ENCODE measurements at places on chromosomes 3 and 15.

DNA sequence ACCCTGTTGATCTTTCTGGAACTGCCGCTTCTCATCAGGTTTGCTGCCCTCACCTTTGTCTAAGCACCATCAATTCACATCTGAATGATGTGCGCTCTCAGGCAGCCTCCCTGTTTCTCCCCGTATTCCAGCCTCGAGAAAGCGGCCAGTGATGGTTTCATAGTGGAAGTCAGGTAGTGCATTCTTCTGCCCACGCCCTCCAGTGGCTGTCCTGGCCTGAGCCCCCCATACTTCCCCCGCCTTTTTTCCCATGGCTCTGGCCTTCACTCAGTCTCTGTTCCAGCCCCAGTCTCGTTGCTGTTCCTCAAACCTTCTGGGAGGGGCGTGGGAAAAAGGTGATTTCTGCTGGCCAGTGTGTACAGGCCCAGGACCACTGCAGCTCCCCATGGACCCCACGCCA lies 101.3 kb downstream of the ASB7 start:
- no peak for DNase-seq

DNA sequence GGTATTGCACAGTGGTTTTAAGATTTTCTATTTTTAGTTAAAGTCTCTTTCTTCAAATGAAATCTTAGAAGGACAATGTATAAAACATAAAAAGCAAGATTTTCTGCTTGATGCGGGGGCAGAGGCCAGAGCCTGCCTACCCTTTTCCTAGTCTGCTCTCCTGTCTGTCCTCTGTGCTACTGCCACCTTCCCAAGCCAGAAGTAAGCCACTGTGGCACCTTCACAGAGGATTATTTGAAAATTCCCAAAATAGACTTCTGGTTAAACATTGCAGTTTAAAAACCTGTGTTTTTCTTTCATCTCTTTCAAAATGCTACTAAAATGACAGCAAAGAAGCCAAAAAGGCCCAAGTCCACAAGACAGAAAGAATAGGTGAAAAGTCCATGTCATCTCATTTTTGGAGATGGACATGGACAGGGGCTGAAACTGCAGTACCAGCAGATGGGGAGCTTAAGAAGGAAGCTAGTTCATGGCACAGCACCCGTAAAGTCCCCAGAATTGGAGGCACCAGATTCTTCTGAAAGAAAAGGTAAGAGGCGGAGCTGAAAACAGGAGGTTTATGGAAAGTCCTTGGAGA lies 37.0 kb downstream of the PAQR9 start:
- no peak for DNase-seq

GRCh38 chr15:66960519-66960918 lies 104.9 kb upstream of the SMAD3 start:
- DNase-seq: no peak

- DNase-seq: no peak
Observed at GRCh38 chr3:30069056-30069455, 537.3 kb upstream of the TGFBR2 start.

DNA sequence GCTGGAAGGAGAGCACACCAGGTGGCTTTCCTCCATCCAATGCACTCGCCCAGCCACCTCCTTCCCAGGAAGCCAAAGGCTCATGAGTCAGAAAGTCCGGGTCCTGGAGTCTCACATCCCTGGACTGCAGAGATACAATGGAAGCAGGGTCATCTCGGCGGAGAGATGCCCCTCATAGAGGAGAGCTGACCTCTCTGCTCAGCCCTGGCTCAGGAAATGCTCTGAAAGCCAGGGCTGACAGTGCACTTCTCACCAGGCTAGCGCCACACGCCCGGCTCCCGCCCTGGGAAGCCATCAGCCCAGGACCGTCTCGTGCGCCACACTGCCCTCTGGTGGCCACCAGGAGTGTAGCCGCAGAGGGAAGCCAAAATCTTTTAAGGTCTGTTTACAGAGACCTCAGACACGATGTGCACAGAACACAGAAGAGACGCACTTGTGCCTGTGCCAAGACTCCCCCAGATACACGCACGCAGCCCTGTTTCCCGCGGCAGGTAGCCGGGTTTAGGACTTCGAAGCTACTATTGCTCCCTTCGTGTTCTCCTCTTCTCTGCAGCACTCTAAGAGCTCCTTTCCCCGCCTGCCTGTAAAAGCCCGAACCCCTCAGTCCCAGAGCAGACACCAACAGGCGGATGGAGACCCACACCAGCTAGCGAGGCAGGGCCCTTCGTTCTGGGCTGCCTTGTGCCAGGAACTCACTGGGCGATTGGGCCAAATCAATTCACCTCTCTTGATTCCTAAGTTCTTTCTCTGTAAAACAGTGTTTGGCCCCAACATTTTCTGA lies 9.7 kb downstream of the NTRK3 start:
- DNase-seq: peak; percentile 48

GRCh38 chr15:65906396-65906795 lies 37.1 kb downstream of the RAB11A start:
- no peak for DNase-seq

DNA sequence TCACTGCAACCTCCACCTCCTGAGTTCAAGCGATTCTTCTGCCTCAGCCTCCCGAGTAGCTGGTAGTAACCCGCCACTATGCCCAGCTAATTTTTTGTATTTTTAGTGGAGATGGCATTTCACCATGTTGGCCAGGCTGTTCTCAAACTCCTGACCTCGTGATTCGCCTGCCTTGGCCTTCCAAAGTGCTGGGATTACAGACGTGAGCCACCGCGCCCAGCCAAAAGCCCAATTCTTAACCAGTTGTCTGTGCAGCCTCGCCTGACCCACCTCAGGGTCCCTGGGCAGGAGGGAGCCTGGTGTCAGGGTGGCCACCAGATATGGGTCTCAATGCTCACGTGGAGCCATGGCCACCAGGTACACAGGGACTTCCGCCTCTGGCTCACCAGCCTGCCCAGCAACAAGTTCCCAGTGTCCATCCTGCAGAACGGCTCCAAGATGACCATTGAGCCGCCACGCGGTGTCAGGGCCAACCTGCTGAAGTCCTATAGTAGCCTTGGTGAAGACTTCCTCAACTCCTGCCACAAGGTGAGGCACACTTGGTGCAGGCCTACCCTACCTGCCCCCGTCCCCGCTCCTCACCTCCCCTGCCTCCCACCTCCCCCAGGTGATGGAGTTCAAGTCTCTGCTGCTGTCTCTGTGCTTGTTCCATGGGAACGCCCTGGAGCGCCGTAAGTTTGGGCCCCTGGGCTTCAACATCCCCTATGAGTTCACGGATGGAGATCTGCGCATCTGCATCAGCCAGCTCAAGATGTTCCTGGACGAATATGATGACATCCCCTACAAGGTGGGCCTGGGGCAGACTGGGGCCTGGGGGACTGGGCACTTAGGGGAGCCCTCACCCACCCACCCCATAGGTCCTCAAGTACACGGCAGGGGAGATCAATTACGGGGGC lies 48.6 kb downstream of the SEMA3G start:
- DNase-seq: no peak

DNA sequence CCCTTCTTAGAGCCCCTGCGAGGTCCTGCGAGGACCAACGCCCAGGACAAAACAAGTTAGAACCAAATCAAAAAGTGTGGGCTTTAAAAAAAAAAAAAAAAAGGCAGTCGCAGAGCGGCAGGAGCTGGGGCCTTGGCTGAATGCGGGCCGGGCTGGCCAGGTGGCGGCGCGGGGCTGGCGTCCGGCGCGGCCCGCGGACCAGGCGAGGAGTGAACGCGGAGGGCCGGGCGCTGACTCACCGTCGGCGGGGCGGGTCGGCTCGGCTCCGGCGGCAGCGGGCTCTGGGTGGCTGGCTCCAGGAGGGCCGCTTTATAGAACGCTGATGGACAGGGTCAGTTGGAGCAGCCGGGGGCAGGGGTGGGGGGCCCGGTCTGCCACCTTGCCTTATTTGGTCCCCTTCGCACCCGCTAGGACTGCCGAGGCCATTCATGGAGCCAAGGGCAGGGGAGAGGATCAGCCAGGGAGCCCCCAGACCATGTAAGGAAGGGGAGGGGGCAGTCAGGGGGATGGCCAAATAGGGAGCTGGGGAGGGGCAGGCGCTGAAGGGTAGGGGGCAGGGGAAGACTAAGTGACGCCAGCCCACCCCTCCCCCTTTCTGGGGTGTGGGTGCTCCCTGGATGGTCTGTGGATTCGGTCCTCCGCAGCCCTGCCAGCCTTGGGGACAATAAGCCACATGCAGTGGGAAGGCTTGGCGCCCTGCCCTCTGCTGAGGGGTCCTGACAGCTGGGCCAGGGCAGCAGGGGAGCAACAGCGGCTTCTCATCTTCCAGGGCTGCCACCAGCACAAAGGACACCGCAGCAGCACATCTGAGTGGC lies at the start of gene ACTC1:
Gene ACTC1 (minus strand): TSS at position 283 of the 815 bp plus-strand sequence. CDS start 741 bp downstream, outside the sequence.
- no peak for DNase-seq

GRCh38 chr15:33735637-33736247 lies 232.6 kb upstream of the CHRM5 start:
- no peak for DNase-seq

GRCh38 chr15:32851572-32851971 lies 133.8 kb downstream of the GREM1 start:
- DNase-seq: no peak

- no peak for DNase-seq
Observed at GRCh38 chr3:196378146-196378841, 40.1 kb upstream of the TM4SF19 start.

- DNase-seq: no peak
Observed at GRCh38 chr15:81156324-81156723, 22.3 kb downstream of the CFAP161 start.

- DNase-seq: no peak
Observed at GRCh38 chr3:179668429-179668828, 15.6 kb downstream of the USP13 start.

GRCh38 chr3:112372396-112372795 lies 39.4 kb downstream of the CD200 start:
- DNase-seq: no peak

DNA sequence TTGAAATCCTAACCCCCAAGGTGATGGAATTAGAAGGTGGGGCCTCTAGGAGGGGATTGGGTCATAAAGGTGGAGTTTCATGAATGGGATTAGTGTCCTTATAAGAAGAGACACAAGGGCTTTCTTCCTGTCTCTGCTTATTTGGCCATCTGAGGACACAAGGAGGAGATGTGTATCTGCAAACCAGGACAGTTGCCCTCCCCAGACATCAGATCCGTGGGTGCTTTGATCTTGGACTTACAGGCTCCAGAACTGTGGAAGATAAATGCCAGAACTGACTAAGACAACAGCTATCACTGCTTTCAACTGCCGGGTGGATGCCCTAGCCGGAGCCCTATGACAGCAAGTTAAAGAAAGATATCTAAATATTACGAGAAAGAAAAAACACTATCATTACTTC lies 94.4 kb downstream of the CHRNA7 start:
- DNase-seq: no peak

GRCh38 chr15:47332481-47332880 lies 384.8 kb upstream of the SEMA6D start:
- no peak for DNase-seq

DNA sequence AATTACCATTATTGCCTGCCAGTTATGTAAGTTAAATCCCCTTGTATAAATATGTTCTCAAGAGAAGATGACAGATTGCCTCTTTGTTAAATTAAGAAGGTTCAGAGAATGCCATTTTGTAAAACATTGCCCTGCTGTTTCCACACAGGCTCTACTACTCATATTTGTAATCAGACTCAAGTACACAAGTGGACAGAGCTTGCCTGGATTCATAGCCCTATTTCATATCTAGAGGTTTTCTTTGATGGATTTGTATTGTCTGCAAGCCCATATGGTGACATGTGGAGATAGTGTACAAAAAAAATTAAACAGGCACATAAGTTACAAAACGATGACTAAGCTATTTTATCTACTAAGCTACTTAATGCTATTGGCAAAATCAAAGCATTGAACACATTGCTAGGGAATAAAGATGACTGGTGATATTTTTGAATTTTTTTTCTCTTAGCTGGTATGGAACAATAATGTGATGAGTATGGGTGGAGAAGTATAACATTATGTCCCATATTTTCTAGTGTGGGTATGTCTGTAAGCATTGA lies 1286.6 kb upstream of the ALCAM start:
- no peak for DNase-seq

- no peak for DNase-seq
Observed at GRCh38 chr3:62281726-62282125, 91.6 kb downstream of the FEZF2 start.

DNA sequence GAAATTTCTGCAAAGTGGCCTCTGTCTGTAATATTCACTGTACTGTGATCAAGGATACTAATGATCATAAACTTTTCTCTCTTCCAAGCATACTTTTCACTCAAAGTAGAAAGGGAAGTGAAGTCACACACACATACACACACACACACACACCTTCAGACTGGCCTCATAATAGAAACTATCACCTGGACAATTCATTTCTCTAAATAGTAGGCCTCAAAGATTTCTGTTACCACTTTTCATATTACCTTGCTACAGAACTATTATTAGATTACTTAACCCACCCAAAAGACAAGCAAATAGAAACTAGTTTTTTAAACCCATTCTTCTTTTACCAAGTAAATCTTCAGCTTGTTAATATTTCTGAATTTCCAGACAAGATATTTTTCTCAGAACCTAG lies 12.2 kb downstream of the CPB1 start:
- DNase-seq: no peak

DNA sequence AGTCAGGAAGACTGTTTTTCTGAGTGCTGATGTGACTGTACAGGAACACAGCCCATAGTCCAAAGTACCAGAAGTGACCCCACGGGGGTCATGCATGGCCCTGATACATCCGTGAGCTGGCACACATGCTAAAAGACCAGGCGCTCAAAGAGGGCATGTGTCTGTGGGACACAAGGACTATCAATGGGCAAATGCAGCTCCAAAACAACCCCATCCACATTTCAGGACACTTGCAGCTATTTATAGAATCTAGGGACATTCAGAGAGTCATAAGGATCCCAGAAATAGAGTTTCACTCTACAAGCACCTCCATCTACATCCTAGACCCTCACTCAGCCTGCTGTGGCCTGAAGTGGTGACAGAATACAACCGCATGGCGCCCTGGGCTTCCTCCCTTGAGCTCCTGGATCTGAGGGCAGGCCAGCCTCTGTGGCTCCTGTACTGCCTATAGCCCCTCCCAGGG lies 17.0 kb downstream of the SLC25A20 start:
- DNase-seq: no peak

GRCh38 chr3:13213911-13214846 lies 140.9 kb upstream of the IQSEC1 start:
- DNase-seq: no peak

- DNase-seq: no peak
Observed at GRCh38 chr3:28924744-28925360, 356.0 kb upstream of the RBMS3 start.

DNA sequence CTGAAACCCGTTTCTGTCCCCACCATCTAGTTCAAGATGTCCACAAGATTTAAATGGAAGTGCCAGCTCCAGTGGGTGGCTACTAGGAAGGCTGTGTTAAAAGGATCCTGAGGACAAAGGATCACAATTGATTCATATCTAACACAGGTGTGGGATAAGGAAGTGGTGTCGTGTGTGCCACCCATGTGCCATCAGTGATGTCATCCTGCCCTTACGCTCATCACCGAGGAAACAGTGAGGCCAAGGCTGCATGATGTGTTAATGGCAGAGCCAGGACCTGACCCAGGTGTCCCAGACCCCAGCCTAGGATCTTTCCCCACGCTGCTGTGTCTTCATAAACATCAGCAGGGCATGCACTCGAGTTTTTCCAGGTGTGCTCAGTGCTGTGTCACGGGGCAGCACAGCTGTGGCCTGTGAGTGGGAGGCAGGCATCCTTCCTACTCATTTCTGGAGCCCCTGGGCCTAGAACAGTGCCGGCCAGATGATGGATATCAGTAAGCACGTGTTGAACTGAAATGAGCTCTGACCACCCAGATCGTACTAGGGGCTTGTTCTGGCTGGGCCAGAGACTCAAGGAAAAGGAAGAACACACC lies 10.6 kb upstream of the TGM5 start:
- DNase-seq: no peak
